Activated CD8-positive, alpha-beta memory T cell treated with anti-CD3 and anti-CD28 coated beads for 24 hours (primary cell): ENCODE measurements at places on chromosomes 7 and 10.

- DNase-seq: no peak
Observed at GRCh38 chr10:6020826-6021225, 41.3 kb downstream of the IL2RA start.

GRCh38 chr10:119222966-119223386 is 15.6 kb downstream of the GRK5 start:
- DNase-seq: no peak

DNA sequence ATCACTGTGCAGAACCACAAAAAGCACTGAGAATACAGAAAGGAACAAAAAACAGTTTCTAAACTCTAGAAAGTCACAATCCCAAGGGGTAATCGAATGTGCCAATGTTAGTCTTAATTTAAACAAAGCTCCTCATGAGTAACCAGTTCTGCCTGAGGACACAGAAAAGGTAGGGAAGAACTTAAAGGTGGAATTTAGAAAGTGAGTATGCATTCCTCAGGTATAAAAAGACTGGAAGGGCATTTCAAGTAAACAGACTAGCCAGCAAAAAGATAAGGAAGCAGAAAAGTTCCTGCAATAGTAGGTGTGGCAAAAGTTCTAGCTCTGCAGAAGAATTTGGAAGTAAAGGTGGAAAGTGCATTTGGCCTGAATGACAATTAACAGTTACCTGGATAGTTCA is 84.6 kb upstream of the DLX6 start:
- no peak for DNase-seq

GRCh38 chr7:30813466-30813865 is 42.2 kb downstream of the MINDY4 start:
- no peak for DNase-seq

GRCh38 chr10:24136070-24136469 is 72.9 kb upstream of the KIAA1217 start:
- DNase-seq: no peak

DNA sequence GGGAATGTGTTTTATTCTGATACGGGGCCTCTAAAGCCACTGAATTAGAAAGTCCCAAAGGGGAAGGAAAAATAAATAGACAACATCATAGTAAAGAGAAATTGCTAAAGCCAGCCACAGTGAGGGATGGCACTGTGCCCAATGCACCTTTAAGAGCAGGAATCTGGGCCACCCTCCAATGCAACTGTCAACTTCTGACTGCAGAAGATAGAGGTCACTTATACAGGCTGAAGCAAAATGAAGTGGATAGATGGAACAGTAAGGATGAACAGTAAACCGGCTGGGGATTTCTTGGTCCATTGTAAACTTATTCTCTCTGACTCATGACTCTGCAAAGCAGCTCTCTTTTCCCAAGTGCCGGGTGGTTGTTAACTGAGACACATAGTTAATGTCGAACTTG is 54.0 kb upstream of the KCNIP2 start:
- DNase-seq: no peak

- DNase-seq: no peak
Observed at GRCh38 chr10:25815999-25816768, 117.8 kb upstream of the MYO3A start.

DNA sequence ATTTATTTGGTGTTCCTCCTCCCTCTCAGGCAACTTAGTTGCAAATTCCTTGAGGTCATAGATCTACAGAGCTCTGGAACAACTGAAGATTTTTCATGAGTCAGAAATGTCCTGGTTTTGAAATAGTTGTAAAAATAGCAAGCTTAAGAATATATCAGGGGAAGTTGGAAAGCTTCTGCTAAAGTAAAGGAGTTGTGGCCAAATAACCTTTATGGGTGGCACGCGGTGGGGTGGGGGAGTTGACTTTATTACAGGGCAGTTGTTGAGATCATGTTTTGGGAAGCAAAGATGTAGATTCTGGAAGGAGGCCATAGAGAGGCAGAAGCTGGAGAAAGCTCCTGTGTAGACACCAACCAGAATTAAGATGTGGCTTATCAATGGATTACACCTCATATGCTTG is 326.0 kb upstream of the MTPN start:
- no peak for DNase-seq

GRCh38 chr10:94710578-94710977 is 27.0 kb downstream of the CYP2C18 start:
- DNase-seq: no peak
